NCI-H1092 (cell line): ENCODE measurements at places on chromosomes 2 and 18.

- no peak for DNase-seq
These were observed 391.2 kb downstream of the STK39 start for GRCh38 chr2:167856190-167856589.

GRCh38 chr2:54986264-54986663 is 64.0 kb downstream of the RTN4 start:
- no peak for DNase-seq

DNA sequence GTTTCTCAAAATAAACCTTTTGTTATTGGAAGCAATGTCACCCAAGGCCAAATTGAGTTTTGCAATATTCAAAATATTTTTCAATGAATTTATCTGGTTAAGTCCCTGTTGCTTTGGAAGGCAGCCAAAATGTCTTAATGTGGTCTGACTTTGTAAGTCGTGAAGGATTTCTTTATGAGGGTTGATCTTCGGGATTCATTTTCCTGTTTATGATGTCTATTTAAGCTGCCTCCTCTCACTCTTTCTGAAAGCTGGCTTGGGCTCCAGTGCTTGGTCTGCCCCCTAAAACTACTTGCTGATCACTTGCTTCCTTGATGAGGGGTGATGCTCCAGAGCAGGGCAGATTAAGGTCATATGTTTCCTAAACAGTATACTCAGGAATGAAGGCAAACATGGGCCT is 141.1 kb downstream of the ANTXR1 start:
- no peak for DNase-seq

- no peak for DNase-seq
These were observed 243.6 kb upstream of the RBMS1 start for GRCh38 chr2:160737247-160737646.

- DNase-seq: no peak
These were observed at the start of gene ITGA4 for GRCh38 chr2:181457121-181457740. TSS of gene ITGA4 (plus strand) at chr2:181457386. CDS start at chr2:181457655, 269 bp downstream.

DNA sequence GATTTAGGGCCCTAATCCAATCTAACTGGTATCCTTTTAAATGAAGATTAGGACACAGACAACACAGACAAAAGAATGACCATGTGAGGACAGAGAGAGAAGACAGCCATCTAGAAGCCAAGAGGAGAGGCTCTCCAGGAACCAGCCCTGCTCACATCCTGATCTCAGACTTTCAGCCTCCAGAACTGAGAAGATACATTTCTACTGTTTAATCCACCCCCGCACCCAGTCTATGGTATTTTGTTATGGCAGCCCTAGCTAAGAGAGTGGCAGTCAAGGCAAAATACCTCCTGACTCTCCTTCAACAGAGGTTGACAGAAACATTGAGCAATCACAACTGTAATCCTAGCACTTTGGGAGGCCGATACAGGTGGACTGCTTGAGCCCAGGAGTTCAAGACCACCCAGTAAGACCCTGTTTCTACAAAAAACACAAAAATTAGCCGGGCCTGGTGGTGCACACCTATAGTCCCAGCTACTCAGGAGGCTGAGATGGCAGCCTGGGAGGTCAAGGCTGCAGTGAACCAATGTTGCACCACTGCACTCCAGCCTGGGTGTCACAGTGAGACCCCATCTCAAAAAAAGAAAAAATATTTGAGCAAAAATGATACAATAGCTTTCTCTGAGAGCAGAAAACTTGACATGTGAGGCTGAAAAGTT is 34.7 kb downstream of the WDR33 start:
- DNase-seq: no peak
